A673 (cell line): ENCODE measurements at places on chromosomes 2 and 18.

DNA sequence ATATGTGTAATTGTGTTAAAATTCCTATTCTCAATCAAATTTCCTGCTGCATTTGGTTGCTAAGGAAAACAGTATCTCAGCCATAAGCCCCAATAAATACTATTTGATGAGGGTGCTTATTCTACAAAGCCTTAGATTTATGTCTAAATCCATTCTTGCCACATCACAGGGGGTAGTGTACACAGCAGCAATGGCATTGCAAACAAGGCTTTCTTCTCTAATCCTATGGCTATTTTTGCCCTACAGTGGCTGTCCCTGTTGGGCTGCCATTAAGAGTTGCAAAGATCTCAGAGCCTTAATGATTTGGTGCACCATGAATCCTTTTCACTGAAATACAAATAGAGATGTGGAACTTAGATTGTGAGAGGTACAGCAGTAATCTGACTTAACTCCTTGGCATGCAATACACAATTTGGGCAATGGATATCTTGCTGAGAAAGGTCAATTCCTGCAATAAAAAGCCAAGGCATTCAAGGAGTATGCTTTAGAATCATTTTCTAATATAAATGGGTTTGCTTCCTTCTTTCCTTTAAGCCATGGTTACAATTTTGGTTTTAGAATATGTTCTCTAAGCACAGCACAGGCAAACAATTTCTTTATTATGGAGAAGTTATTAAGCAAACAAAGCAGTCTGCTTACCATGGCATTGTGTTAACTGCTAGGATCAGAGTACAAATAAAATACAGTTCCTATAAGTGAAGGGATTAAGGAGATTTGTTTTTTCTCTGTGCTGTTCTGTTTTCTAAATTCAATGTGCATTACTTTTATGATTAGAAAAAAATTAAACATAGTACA, 69.8 kb upstream of the CD302 start:
- DNase-seq: peak; percentile 7

GRCh38 chr2:134354611-134355010, 100.7 kb downstream of the MGAT5 start:
- no peak for DNase-seq

DNA sequence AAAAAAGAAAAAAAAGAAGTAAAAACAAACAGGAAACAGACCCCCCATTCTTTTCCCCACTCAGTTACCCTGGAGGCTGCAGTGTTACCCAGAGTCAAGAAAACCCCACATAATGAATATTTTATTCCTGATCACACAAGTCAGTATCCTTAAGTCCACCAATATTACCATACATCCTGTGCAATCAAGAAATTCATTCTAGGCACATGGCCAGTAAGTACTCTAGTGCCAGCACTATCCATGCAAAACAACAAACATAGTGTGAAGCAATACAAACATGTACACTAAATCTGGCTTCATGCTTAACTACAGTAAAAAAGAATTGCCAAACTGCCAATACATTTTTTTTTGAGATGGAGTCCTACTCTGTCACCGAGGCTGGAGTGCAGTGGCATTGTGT, 111.6 kb downstream of the FAM168B start:
- no peak for DNase-seq

- DNase-seq: no peak
These were observed 423.3 kb downstream of the MTX2 start for GRCh38 chr2:176692533-176692932.

GRCh38 chr2:181411105-181411849, 45.9 kb upstream of the ITGA4 start:
- DNase-seq: peak; percentile 97

- DNase-seq: no peak
These were observed 37.5 kb downstream of the RTP5 start for GRCh38 chr2:241906826-241907570.

DNA sequence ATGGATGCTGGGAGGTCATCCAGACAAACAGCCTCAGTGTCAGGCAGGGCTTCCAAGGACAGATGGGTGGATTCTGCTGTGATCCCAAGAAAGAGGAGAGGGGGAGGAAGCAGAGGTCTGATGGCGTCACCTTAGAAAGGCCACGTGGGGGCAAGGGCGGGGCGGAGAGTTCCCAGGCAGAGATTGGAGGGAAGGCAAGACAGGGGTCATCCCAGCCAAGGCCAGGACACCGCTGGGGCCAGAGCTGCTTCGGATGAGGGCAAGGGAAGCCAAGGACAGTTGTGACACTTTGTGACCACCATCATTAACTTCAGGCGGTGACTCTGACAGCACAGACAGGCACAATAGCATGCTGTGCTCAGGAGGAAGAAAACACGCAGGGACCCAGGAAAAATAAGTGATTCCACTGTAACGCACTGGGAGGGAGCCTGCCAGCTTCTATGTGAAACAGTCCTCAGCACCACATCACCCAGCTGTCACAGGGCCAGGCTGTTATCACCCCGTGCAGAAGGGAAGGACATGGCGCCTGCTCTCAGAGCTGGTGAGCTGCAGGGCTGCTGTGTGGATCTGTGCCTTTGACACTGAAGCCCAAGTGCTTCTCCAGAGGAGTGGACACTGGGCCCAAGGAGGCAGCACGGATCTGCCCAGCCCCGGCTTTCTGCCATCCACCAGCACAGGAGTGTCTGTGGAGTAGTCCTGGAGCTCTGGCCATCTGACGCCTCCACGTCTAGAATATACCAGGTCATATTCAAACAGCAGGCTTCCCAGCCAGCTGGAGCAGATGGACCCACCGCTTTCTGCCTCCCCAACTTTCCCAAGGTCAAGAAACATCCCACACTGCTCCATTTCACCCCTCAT, 204.1 kb downstream of the NDUFA10 start:
- no peak for DNase-seq

GRCh38 chr18:9021458-9021857, 81.0 kb upstream of the NDUFV2 start:
- DNase-seq: no peak

GRCh38 chr2:122960759-122961641, 1064.1 kb upstream of the CNTNAP5 start:
- DNase-seq: peak; percentile 70

DNA sequence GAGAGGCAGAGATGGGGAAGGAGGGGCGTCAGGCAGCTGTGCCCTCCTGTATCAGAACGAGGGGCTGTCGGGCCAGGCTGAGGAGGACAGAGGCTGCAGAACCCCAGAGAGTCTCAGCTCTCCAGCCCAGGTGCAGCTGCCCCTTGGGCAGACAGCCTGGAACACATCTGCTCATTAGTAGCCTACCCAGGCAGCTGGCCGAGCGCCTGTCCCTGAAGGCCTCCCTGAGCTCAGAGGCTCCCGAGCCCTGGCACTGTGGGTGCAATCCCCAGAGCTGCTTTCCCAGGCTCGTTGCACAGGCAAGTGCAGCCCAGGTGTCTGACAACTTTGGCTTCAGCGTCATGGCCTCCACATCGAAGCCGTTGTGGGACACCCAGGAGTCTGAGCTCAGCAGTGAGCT, 13.1 kb upstream of the TMEM185B start:
- no peak for DNase-seq

DNA sequence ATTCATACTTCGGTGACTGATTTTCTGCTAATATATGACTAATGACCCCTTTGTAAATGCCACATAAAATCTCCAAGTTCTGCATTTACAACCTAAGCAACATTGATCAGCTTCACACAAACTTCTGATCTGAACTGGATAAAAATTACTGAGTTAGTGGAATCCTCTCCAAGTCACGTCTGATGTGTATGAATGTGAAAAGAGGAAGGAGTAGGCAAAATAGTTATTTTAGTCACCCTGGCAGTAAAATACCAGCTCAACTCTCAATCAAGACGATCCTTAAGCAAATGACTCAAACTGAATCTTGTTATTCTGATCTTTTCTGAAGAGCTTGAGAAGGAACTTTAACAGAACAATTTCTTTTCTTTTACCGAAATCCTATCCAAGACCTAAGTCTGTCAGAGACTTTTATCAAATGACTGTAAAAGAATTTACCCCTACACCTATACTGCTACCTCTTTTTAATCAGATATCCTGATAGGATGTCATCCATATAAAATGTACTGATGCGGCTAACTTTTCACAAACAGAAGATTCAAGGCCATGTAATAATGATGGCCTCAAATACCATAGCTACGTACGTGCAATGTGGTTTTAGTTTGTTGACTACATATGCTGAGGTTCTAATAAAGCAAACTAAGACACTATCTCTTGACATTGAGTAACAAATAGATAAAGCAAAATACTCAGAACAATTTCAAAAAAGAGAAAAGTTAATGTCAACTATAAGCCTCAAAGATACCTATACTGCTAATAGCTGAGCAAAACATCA, 23.7 kb downstream of the CUL3 start:
- no peak for DNase-seq

GRCh38 chr18:58768293-58768974, 96.2 kb upstream of the ZNF532 start:
- peak; percentile 82 for DNase-seq

GRCh38 chr2:190972846-190973245, 41.1 kb downstream of the STAT1 start:
- DNase-seq: no peak

GRCh38 chr2:119888680-119889079, 124.2 kb upstream of the EPB41L5 start:
- DNase-seq: no peak

GRCh38 chr18:78362198-78362597, 617.4 kb upstream of the SALL3 start:
- no peak for DNase-seq

GRCh38 chr2:207385076-207385475, 144.7 kb upstream of the CREB1 start:
- DNase-seq: peak; percentile 36

DNA sequence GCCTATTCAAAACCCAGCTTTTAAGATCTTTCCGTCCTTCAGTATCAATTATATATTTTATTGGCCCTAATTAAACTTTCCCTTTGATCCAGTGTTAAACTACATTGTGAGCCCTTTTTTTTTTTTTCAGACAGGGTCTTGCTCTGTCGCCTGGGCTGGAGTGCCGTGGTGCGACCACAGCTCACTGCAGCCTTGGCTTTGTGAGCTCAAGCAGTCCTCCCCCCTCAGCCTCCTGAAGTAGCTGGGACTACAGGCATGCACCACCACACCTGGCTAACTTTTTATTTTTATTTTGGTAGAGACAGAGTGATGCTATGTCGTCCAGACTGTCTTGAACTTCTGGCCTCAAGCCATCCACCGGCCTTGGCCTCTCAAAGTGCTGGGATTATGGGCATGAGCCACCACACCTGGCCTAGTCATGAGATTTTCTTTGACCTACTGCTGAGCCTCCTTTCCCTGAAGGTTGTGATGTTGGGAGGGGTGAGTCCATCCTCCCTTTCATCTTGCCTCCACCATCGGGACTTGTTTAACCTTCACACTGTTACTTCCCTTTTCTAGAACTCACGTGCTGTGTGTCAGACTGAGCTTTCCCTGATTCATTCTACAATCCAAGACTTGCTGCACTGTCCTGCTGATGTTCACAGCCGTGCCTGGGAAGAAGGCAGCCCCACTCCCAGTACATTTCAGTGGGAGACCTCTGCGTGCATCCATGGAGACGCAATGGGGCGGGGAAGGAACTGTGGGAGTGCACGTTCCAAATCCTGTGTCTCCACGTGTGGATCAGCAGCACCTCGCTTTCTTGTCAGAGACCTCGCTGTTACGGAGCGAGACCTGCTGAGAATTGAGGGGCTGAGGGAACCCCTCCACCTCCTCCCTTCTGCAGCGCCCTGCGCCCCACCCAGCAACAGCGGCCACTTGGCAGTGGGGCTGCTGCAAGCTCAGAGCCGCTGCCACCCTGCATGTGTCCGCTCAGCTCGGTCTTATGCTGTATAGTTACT, 10.8 kb downstream of the OXER1 start:
- DNase-seq: no peak

GRCh38 chr2:235688511-235689426, 194.9 kb downstream of the AGAP1 start:
- no peak for DNase-seq

- DNase-seq: no peak
These were observed 451.4 kb downstream of the EIPR1 start for GRCh38 chr2:2926009-2926857.

DNA sequence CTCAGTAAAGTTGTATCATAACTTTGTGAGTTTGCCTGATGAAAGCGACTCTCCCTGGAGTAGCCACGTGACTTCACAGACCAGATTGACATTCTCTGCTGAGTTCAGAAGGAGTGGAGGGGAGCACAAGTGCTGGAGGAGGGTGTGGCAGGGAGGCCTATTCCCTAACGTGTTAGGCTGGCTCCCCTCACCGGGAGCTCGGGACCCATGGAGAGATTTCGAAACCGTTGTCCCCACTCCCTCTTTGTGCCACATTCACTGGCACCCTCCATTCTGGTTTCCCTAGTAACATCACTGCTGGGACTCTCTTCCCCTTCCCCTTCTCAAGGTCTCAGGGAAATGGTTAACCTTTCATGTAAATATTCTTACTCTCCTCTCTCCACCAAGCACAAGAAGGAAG, 279.9 kb downstream of the ALPK2 start:
- no peak for DNase-seq

DNA sequence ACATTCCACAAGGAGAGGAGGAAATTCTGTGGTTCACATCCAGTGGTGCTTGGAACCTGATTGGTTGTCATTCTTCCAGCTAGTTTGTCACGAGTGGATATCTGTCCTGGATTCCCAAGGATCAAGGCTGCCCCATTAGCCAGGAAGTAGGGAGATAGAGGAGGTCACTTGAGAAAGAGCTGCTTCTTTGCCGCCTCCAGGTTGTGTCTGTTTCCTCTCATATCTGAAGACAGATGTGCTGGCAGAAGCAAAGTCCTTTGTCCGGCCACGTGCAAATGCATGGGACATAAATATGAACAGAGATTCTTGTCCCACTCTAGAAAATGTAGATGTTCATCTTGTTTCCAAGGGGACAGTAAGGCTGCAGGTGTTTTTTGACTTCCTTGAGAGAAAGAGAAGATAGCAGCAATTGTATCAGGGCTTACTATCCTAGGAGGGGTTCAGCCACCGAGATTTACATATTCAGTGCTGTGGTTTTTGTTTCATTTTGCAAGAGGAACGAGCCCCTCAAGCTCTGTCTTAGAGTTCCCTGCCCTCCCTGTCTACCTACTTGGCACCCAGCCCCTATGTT, 174.4 kb downstream of the RPIA start:
- DNase-seq: no peak

GRCh38 chr2:235619544-235619943, 125.7 kb downstream of the AGAP1 start:
- DNase-seq: no peak

GRCh38 chr2:173555833-173556232, 201.2 kb downstream of the CDCA7 start:
- peak; percentile 45 for DNase-seq

DNA sequence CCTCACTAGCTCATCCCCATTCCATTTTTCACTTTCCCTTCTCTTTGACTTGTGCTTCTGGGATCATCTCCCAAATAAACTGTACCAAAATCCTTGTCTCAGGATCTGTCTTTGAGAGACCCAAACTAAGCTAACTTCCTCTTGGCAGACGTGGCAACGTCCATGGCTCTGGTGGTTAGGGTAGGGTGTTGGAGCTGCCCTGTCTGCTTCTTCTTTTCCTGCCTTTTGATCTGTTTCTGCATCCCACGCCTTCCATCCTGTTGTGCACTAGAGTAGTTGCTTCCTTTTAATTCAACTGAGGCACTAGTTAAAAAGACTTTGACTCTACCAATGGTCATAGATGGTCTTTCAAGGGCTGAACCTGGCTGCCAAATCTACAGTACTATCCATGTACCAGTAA, 5.5 kb upstream of the MAP4K4 start:
- no peak for DNase-seq

GRCh38 chr2:21033237-21034155, 10.4 kb downstream of the APOB start:
- no peak for DNase-seq
